Dorsolateral prefrontal cortex (tissue), 122 donors: ENCODE measurements at places on chromosomes 3 and 15.

- no peak for DNase-seq
These were observed 393.4 kb upstream of the NR2F2 start for GRCh38 chr15:95937128-95937528.

- no peak for DNase-seq
These were observed 22.5 kb upstream of the NPTN start for GRCh38 chr15:73655724-73656123.

GRCh38 chr3:150603980-150604319 lies 829 bp downstream of the SELENOT start:
- DNase-seq = no peak

- DNase-seq = no peak
These were observed 1777.1 kb downstream of the OTOL1 start for GRCh38 chr3:163273694-163274093.

- no peak for DNase-seq
These were observed 82.4 kb upstream of the PLCL2 start for GRCh38 chr3:16802389-16802788.

GRCh38 chr3:110815008-110815583 lies 256.5 kb upstream of the NECTIN3 start:
- DNase-seq = no peak

DNA sequence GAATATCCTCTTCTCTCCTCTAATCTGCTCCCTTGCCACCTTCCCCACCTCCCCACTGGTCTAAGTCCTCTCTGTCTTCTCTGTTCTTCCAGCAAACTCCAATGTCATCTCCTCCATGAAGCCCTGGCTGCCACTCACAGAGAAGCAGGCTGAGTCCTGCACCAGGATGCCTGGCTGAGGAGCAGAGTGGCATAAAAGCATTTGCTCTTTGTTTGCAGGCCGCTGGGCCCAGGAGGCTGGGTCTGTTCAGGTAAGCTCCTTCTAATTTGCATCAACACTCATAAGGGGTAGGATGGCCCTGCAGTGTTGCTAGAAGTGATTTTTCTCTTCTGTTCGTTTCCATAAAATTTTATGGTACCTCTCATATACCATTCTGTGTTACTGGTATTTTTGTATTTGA lies 43.2 kb upstream of the KLHL25 start:
- DNase-seq = no peak

- DNase-seq = no peak
These were observed 3.5 kb upstream of the TM4SF18 start for GRCh38 chr3:149336925-149337324.

- DNase-seq = no peak
These were observed 110.9 kb downstream of the COL6A6 start for GRCh38 chr3:130627882-130628281.

GRCh38 chr15:41581110-41581509 lies 22.1 kb downstream of the TYRO3 start:
- DNase-seq = no peak

DNA sequence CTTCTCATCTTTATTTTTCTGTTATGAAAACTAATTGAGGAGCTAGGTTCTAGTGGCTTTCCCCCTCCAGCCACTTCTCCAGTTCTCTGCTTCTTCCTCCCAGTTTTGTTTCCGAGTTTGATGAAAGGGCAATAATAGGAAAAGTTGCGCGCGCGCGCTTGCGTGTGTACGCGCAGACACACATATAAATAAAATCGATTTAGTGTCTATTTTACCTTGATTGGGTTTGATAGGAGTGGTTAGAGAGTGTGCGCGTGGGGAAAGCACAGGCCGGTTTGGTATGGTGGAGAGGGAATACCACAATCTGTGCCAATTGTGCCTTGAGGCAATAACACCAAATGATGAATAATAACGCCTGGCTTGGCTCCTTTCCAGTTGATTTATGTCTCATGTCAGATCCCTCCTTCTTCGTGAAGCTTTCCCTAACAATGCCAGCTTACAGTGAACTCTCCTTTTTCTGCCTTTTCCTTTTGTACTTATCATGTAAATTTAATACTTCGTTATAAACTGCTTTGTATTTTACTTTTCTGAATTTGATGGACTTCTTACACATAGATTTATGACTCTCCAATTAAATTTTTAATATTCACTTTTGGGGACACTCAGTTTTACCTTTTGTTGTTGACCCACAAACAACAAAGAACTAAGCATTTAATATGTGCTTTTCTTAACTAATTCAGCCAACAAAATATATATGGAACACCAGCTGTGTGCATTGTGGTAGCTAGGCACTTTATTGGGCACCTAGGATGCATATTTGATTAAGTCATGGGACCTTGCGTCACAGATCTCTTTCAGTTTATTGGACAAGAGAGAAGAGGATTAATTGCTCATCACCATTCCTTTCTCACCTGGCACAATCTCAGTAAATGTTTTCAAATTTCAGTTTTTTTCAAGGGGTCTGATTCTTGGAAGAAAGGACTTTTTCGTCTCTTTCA lies 1.7 kb downstream of the TIPARP start:
- DNase-seq = no peak
